ENCODE measurements at places on chromosomes 7 and 10.

GRCh38 chr7:20602306-20602705 lies 13.2 kb upstream of the ABCB5 start:
- DNase-seq = no peak

GRCh38 chr10:49417311-49418052 lies 21.6 kb upstream of the DRGX start:
- no peak for DNase-seq

DNA sequence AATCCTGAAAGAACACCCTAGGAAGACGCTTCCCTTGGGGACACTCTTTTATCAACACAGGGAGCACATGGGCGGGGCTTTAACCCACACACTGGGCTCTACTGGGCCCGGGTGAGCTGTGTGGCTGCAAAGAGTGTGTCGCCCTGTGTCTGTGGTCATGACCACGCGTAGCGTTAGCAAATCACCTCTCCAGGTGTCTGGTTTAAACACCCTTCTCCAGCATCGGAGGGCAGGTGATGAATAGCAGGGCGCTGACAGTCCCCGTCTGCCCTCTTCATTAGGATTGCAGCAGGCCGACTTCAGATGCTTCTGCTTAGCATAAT lies 127.7 kb downstream of the ADARB2 start:
- no peak for DNase-seq

DNA sequence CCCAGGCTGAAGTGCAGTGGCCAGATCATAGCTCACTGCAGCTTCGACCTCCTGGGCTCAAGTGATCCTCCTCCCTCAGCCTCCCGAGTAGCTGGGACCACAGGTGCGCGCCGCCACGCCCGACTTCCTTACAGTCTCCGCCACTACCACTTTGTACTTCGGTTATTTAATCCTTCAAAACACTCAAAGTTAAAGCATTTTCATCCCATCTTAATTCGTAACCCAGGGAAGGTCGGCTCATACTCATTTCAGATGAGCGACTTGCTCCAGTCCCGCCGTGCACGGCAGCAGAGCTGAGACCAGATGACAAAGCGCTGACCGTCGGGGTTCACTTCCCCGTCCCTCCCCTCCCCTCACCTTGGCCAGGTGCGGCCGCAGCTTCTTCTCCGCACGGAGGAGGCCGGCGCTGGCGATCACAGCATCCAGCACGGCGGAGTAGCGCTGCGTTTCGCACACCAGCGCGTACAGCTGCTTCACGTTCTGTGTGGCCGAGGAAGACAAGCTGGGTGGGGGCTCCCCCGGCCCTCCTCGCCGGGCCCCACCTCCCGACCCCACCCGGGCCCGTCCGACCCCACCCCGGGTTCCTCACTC lies 457 bp downstream of the NSUN5 start:
- DNase-seq = no peak

GRCh38 chr7:82810558-82811259 lies 352.0 kb downstream of the PCLO start:
- peak; percentile 24 for DNase-seq

DNA sequence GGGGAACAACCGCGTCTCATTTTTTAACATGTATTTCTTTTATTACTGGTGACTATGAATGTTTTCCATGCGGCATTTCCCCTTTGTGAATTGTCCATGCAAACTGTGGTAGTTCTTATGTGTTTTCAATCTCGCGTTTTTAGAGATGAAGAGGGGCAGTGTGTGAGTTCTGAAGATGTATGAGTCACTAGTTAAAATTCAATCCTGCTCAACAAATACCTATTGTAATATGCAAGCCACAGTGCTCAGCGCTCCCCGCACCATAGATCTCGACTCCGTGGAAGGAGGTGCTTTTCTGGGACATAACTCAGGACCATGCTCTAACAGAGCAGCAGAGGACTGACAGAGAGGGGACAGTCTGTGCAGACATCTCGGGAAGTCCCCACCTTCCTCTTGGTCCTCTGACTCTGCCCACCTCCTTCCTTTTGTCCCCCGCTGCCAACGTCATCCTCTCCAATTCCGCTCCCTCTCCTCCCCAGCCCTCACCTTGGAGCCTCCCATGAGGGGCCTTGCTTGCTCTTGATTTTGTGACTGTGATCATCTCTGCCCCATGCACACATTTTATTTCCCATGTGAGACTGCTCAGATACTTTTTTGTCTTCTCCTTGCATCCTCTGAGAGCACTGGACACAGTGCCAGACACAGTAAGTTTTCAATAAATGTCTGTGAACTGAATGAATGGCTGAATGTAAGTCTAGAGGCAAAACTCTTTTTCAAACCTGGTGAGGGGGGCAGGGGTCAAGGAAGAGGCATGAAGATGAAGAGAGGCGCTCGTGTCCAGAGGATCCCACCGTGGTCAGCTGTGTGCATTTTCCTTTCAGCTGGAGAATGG lies 42.7 kb upstream of the PLEKHA1 start:
- no peak for DNase-seq

- DNase-seq = no peak
These were observed 207.7 kb downstream of the MALRD1 start for GRCh38 chr10:19256331-19256730.

- no peak for DNase-seq
These were observed 6.9 kb downstream of the KPNA7 start for GRCh38 chr7:99201027-99201426.

DNA sequence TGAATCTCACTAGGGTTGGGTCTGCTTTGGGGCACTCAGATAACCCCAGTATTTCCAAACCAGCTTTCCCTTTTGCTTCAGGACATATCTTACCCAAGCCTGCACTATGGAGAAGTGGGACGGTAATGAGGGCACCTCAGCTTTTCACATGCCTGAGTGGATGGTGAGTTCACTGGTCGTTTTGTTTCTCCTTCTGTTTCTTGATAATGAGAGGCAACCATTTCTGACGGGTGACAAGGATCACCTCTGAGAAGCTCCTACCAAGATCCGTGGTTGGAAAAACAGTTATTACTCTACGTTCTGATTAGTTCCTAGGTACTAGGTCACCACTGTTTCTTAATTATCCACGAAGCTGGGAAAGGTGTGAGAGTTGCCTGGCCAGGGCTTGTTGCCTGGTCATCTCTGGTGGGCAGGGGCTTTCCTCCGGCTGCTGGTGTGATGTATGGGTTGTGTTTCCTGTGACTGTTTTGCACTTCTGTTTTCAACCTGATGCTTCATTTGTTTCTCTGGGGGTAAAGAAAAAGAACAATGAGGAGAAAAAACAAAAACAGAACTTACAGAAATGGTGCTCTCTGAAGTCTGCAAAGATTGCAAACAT lies 65.7 kb upstream of the STRIP2 start:
- DNase-seq = no peak

GRCh38 chr10:25966844-25967243 lies 32.8 kb downstream of the MYO3A start:
- no peak for DNase-seq

DNA sequence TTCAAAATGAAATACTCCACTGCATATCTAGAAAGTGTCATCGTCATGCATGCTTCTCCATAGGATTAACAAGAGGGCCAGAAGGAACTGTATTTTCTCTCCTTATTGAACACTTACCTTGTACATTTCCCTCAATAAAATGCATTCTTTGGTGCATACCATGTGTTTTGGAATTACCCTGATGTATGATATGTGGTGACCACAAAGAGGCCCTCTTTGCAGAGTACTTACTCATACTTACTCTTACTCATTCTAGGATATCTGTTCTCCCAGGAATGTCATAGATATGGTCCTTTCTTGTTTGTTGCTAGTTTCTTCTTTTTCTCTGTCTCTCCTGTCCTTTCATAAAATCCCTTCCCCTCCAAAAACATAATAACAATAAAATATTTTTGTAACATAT lies 1087.1 kb upstream of the POT1 start:
- DNase-seq = no peak

DNA sequence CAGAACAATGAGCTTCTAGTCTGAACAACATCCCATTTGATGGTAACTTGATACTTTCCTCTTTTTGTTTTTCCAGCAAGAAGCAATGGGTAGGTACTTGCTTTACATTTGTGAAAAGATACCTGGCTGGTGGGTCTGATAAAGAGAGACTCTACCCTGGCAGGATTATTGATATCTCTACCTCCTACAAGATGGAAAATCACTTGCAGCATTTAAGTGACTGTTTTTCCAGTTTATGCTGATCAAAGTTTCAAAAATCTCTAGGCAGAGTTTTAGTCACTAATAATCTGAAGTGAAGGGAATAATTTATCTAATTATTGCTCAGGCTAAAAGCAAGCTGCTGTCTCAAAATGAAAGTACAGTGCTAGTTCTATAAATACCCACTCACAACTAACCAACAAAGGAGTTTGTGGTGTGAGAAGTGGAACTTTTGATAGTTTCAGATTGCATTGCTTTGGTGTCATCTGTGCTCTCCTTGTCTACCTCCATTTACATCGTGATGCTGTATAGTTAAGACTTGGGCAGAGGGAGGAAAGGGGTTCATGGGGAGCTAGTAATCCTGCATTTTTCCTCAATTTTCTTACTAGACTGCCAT lies 86.0 kb upstream of the ANKRD1 start:
- DNase-seq = no peak

Measured in NCI-H187 treated with DMSO at 0.1 percent for 48 hours (cell line).